DMS 273 treated with DMSO at 0.1 percent for 48 hours (cell line): ENCODE measurements at places on chromosomes 5 and 9.
A peak's percentile ranks its signal among the peaks of the same experiment; 100 is the strongest.

DNA sequence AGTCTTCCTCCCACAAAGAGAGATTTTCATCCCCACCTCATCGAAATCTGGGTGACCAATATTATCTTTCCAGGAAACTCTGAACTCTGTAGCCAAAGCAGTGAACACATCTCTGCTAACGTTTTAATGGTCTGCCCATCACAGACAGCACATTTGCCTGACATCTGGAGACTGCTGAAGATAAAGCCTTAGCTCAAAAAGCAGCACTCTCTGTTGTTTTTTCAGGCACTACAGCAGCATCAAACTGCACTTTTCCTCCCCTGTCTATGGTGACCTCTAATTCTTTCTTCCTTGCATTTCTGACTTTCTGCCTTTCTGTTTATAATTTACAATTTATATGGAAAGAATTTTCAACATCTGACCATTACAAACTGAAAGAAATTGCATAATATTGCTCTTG lies 66.8 kb downstream of the RAB3C start:
- DNase-seq, result no peak

- no peak for DNase-seq
Measured at GRCh38 chr9:81530310-81530810, 159.0 kb downstream of the TLE1 start.

GRCh38 chr5:93800988-93801811 lies 59.8 kb upstream of the POU5F2 start:
- DNase-seq, result peak; percentile 39

DNA sequence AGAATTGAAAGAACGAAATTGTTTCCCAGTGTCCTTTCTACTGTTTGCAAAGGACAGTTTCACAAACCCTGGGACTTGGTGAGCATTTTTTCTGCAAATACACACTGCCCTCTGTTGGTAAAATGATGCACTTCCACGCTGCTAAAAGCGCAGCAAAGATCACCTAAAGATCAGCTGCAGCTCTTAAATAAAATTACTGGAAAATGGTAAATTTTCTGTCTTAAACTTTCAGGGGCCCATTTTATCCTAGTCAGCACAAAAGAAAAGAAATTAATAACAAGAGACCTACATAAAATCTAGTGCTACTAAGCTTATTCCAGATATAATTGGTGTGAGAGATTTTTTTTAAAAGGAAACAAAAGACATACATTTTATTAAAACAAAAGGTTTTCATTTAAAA lies 566.0 kb downstream of the CAAP1 start:
- no peak for DNase-seq

- no peak for DNase-seq
Measured at GRCh38 chr5:16464664-16465543, 696 bp downstream of the ZNF622 start.

DNA sequence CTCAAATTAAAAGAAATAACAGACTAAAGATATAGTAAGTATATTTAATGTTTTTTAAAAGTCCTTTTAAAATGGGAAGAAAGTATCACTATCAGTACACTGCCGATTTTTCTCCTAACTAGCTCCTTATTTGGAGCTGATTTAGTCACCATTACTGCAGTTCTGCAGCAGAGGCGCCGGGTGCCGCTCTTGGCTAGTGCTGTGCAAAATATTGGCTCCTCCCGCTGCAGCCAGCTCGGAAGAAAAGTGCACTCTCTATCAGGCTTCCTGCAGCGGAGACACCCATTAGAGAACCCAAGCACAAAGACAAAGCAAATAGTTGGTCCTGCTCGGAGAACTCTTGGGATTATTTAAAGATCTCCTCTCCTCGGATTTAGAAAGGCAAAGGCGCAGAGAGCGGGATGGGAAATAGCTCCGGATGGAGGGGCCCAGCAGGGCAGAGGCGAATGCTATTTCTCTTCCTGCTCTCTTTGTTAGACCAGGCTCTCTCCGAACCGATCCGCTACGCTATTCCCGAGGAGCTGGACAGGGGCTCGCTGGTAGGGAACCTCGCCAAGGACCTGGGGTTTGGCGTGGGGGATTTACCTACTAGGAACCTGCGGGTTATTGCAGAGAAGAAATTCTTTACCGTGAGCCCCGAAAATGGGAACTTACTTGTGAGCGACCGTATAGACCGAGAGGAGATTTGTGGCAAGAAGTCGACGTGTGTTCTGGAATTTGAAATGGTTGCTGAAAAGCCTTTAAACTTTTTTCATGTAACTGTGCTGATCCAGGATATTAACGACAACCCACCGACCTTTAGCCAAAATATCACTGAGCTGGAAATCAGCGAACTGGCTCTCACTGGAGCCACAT lies at the start of gene PCDHGB3:
PCDHGB3 (plus strand) TSS at position 249 of the 855 bp plus-strand sequence; CDS start at position 402, 153 bp downstream.
- no peak for DNase-seq

DNA sequence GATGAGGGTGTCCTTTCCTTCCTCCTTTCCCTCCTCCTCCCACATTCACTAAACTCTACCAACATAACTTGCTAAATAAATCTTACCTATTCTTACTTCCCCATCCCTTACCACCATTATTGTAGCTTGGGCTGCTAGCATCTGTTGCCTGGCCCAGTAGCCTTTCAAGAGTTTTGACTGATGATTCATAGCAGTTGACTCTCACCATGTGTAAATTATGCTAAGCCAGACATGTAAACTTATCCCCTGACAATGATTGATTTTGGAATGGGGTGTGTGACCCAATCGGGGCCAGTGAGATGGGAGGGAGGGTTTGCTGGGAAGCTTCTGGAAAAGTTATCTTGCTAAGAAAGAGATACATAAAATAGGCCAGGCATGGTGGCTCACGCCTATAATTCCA lies 161.8 kb upstream of the SPRY4 start:
- DNase-seq, result peak; percentile 11

DNA sequence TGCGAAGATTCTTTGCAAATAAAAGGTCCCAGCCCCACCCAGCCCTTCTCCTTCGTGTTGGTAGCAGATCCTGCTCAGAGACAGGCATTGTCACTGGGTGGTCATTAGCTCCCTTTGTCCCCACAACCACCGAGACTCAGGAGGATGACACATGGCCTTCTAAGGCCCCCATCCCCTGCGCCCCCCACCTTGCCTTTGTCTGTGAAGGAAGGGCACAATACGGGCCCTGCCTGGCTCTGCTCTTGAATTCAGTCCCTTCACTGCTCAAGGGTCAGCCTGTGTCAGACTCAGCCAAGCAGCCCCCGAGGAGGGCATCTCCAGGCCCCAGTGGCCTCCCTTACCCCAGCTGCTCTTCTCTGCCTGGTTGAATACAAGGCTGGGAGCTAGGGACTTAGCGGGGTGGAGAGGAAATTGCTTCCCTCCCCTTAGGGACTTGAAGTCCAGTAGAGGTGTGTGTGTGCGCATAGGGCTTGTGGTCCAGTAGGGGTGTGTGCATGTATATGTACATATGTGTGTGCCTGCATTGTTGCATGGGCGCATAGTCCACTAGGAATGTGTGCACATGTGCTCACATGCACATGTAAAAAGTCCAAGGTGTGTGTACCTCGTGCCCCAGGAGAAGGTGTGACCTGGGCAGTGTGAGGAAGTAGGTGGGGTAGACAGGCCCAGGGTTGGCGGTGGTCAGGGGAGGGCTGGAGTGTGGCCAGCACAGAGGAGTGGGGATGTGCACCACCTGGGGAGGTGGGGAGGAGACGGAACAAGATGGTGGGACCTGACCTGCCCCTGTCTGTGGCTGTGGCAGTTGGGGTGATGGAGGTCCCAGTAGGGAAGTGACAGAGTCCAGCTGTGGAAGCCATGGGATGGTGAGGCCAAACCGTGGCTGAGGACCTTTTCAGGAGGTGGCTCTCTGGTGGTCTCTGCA lies 59.1 kb downstream of the PHF2 start:
- no peak for DNase-seq

DNA sequence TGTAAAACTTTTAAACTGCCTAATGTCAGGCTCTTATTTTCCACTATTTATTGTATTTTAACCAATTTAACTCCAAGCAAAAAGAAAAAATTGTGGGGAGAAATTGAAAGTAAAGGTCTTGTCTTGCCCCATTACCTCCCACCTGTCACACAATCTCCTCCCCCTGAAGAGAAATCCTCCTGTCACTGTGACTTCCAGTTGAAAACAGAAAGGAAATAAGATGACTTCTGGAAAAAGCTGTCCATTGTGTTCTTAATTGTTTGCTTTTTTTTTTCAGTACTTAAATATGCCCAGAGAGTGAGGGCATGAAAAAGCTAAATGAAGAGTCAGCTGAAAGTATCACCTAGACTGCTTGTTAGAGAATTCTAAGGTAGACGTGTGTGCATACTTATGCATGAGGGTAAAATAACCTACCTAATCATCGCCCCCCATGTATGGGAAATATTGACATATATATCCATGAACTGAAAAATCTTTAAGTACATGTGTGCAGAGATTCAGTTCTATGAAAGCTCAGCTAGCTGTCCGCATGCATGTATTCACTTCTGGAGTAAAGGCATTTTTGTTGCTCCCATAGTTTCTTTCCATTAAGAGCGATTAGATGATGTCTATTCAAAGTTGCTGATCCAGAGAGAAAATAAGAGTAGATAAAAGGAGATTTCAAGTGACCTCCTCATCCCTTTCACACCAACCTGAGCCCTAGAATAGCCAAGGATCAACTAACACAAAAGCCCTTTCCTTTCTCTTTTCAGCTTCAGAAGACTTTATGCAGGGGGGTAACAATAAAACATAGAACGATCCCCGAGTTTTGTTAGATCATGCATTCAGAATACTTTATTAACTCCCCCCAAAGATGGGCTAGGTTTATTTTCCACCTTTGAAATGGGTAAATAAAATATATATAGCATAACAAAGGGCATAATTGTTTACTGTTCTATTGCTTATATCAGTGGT lies 5.3 kb downstream of the NR2F1-AS1 start:
- DNase-seq, result no peak

GRCh38 chr5:106906199-106906598 lies 764.5 kb downstream of the EFNA5 start:
- DNase-seq, result no peak

DNA sequence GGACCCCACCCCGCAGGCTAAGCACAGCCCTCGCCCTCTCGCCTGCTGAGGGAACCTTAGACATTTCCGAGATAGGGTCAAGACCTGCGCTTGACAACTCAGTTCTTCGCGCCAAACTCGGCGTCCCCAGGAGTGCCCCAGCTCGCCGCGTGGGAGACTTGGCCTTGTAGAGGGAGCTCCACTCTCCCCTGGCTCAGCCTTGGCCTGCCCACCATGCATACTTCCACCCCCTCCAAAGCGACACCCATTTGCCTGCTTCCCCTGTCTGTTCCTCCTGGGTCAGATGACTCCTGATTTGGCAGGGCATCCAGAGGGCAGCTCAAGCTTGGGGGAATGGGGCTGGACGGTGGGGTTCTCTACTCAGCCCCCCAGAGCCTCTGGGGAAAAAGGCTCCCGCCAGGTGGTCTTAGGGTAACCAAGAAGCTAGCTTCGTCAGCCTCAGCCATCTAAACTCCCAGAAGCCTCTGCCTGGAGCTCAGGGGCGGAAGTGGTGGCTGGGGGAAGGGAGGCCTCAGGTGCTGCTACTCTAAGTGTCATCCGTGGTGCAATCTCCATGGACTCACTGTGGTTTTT lies 560 bp downstream of the DOCK2 start:
- DNase-seq, result no peak

DNA sequence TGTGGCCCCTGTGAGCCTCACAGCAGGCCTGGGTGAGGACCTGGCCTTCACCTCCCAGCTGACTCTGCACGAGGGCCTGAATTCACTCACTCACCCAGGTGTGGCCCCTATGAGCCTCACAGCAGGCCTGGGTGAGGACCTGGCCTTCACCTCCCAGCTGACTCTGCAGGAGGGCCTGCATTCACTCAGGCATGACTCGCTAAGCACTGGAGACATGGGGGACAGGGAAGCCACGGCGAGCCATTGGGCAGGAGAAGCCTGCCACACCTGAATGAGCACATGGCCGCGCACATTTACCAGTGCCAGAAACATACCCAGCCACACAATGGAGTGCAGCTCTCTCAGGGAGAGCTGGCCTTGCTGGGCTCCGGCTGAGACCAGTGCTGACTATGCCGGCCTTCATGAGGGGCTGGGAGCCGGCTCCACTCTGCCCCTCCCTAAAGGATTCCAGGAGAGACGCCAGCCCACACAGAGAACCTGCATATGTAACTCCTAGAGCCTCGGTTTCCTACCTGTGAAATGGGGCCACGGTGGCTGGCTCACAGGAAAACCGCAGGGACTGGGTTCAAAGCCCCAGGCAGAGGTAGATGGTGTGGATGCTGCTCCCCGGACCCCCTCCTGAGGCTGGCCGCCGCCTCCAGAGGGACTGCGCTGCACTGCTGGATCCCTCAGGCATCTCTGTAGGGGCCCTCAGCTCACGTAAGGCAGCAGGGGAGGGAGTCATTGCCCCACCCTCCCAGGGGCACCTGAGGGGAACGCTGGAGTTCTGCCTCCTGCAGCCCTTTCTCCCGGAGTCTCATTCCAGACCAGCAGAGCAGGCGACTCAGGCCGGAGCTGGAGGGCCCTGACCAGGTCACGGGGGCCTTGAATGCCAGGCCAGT lies 7.2 kb downstream of the ADAMTS2 start:
- DNase-seq, result no peak

GRCh38 chr5:159414021-159414420 lies 83.7 kb upstream of the IL12B start:
- no peak for DNase-seq

- DNase-seq, result no peak
Measured at GRCh38 chr5:82794876-82795275, 282.3 kb downstream of the TMEM167A start.

DNA sequence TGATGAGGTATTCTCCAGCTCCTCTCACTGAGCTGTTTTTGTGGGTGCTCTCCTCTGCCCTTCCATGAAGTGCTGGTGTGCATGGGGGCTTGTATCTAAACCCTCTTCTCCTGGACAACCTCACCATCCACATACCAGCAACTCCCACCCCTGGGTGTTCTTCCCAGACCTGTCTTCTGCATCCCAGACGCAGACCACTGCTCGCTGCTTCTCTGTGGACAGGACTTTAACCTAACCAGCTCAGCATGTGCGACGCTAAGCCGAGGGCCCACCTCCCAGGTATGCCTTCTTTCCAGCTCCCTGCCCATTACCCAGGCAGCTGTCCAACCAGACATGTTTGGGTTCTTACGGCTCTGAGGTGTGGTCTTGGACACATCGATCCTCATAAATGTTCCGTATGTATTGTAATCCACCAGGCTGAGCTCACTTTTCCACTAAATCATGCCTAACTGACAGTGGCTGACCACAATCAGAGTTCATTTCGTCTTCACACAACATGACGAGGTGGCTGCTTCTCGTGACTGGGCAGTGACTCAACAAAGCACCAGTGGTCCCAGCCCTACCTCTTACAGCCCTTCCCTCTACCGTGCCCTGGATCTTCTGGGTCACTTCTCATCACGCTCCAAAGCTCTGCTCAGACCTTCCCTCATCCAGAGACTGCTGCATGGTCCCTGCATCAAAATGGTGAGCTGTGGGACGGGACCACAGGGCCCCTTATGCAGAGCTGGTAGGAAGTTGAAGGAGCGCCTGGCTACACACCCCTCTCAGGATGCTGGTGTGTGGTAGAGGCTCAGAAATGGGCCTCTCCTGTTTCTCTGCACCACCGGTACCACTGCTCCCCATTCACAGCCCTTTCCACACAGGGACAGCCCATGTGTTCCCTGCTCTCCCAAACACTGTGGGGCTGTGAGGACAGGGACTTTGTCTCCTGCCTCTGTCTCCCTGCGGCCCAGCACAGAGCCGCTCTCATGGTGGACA lies 9.6 kb upstream of the PTGES2 start:
- no peak for DNase-seq
